ENCODE measurements at places on chromosomes 3 and 15.

GRCh38 chr15:63560741-63561448 is 36.3 kb upstream of the FBXL22 start:
- no peak for DNase-seq

DNA sequence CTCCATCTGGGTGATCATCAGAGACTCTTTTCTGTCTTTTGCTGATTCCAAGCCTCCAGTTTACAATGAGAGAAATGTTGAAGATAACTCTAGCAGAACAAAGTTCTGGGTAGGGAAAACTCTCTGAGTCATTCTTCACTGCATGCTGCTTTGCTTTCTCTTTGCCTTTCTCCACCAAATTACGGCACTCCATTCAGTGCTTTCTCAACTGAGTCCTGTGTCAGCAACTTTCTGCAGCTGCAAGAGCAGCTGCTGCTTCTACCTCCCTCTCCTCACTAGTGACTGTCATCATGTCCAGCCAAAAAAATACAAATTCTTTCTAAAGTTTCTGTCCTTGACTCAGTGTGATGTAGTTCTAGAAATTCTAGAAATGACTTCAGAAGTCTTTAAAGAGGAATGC is 953.8 kb downstream of the IGSF11 start:
- no peak for DNase-seq

DNA sequence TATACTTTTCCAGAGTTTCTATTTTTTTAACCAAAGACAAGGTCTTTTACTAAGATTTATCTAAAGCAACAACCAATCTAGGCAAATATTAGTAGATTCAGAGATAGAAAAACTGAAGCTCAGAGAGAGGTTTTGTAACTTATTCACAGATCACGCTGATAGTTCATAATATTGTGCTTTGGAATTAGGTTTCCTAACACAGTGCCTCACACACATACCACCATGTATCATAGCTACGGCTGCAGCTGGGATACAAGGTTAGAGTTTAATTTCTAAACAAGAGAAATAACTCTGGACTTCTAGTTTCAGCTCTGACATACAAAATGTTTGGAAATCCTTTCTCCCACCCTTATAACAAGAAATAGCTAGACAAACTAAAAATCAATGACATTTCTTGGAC is 565.7 kb downstream of the PYDC2 start:
- no peak for DNase-seq

DNA sequence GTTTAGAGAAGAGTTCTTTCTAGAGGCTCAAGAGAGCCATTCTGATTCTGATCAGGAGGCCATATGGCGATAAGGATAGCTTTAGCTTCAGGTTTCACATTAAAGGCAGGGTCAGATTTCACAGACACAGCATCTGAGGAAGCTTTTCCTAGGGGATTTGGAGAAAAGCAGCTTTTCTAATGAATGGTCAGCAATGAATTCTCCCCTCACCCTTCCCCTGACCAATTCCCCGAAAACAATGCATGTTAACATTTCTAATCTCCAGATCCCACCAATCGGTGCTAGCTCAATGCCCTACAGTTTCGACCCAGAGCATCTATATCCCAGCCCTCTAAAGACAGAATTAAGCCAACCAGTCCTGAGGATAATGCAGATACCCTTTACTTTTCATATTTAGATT is 9.8 kb downstream of the AGBL1 start:
- no peak for DNase-seq

- no peak for DNase-seq
Observed at GRCh38 chr3:36166477-36166876, 213.8 kb upstream of the STAC start.

DNA sequence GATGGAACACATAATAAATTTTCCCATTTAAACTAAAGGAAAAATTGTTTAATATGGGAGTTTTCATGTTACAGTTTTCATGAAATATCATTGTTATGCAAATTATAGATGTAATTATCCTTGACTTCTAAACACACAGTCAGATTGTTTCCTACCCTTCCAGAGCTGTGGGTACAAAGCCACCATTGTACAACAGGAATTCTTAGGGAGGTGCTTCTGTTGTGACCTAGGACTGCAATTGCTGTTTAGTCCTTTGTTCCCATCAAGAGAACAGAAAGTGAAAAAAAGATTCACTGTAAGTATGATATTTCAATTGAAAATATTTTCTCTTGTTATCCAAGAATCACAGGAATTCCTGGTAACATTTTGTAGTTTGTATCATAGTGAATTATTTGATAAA is 455.3 kb upstream of the NAALADL2 start:
- DNase-seq: no peak

- DNase-seq: no peak
Observed at GRCh38 chr15:37031198-37031597, 69.2 kb downstream of the MEIS2 start.

DNA sequence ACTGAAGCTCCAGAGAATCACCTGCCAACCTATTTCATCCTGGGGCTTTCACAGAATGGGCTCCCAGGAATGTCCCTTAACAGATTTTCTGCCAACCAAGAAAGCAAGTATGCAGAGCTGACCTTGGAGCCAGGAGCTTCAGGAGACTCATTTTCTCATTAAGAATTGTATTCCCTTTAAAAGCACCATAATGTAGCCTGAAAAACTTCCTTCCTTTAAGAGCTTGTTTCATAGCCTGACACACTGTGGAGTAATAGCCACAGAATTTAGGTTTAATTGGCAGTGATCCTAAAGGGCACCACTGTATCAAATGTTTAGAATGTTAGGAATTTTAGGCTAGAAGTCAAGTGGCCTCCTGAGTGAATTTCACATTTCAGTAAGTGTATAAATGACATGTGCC is 309.8 kb downstream of the GBE1 start:
- DNase-seq: no peak

DNA sequence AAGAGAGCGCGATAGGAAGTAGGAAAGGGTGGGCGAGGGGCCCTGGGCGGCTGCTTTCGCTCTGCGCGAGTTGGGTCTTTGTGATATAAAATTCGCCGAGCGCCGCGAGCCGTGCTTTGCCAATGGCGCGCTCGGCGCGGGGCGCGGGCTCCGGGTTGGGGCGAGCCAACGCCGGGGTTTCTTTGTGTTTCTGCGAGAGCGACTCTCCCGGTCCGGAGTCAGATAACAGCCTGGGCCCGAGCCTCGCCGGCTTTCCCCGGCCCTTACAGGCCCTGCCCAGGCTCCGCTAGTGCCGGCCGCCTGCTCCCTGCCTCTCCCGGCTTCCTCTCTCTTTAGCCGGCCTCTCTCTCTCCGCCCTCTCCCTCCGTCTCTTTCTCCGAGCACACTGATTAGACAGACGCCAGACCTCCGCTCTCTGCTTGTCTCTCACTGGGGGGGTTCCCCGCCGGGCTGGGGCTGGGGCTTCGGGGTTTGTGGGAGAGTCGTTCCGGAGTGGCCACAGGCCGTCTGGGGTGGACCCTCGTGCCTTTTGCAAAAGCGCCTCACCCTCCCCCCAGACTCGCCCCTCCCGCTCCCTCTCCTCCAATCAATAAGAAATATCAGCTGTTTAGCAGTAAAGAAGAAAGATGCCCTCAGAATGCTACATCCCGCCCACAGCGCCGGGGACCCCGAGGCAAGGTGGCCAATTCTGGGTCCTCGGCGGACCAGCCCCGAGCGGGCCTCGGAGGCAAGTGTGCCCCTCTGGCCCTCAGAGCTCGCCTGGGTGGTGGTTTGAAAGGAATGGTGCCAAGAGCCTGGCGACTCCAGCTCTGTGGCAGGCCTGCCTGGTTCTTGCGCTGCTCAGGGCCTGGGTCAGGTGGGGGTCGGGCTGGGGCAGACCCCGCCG is 2.9 kb downstream of the NR2F2 start:
- no peak for DNase-seq

DNA sequence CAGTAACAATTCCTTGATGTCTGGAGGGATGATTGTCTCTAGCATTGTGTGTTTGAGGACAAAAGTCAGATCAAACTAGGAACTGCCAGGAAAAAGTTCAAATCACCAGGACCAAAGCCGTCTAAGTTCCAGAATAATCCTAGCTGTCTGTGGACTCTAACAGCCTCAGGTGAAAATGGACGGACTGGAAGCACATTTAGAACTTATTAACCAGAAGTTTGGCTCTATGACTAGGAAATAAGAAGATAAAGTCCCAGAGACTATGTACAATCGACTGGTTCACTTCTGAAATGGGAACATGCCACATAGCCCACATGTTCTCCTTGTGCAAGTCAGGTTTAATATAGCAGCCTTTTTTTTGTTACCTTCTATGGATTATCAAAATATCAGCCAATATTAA is 50.6 kb upstream of the SGO1 start:
- no peak for DNase-seq

- no peak for DNase-seq
Observed at GRCh38 chr15:51924156-51925068, 47.2 kb downstream of the LEO1 start.

DNA sequence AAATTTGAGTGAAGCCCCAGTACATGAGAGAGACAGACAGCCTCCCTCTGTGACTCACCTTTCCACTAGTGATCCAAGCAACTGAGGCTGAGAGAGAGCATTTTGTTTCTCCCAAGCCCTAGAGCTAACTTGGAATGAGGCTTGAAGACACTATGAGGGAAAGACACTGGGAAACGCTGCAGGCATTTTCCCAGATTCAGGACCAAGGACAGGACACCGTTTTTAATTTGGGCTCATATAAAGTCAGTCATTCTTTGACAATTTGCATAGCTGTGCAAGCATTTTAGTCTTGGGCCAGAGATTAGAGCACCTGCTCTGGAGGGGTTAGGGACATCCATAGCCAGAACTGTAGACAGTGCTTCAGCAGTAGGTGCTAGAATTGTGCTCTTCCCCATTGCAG is 249.0 kb downstream of the AGBL1 start:
- DNase-seq: no peak
